GDM1 (cell line): ENCODE measurements at places on chromosomes 1 and 21.

GRCh38 chr1:198534548-198535418 is 5.7 kb downstream of the ATP6V1G3 start:
- DNase-seq, result no peak

- DNase-seq, result no peak
Observed at GRCh38 chr1:32184650-32185049, 5.2 kb downstream of the TXLNA start.

DNA sequence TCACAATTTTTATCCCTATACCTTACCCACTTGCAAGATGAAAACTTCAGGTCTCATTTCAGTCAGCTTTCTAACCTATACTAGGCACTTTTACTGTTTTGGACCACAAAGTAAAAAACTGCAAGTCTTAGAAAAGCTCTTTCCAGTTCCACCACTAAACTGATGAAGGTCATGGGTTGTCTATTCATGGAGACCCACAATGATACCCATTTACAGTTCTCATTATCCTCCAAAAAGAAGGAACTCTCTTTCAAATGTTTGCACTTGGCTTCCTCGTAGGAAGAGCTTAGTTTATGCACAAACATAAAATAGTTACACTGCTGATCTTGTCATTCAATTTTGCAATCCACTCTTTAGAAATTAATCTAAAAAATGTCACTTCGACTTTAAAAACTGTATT is 9.3 kb downstream of the ZNF281 start:
- DNase-seq, result no peak

DNA sequence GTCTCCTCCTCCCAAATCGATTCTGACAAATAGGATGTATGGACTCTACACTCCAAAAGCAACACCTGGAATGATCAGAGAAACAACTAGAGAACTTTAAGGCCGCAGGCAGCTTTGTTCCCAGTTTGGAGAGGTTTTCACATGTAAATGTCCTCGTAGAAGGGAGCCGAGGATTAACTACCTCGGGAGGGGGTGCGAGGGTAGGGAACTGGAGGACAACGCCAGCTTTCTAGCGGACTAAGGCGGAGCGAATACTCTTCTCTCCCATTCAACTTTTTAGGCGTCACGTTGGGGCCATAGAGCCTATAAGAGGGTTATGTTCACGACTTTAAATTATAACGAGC is 1.2 kb downstream of the SCAF4 start:
- DNase-seq, result no peak

- DNase-seq, result no peak
Observed at GRCh38 chr1:174344162-174344561, 103.6 kb upstream of the GPR52 start.

- no peak for DNase-seq
Observed at GRCh38 chr1:143694085-143694484, 277.7 kb downstream of the FAM72C start.

DNA sequence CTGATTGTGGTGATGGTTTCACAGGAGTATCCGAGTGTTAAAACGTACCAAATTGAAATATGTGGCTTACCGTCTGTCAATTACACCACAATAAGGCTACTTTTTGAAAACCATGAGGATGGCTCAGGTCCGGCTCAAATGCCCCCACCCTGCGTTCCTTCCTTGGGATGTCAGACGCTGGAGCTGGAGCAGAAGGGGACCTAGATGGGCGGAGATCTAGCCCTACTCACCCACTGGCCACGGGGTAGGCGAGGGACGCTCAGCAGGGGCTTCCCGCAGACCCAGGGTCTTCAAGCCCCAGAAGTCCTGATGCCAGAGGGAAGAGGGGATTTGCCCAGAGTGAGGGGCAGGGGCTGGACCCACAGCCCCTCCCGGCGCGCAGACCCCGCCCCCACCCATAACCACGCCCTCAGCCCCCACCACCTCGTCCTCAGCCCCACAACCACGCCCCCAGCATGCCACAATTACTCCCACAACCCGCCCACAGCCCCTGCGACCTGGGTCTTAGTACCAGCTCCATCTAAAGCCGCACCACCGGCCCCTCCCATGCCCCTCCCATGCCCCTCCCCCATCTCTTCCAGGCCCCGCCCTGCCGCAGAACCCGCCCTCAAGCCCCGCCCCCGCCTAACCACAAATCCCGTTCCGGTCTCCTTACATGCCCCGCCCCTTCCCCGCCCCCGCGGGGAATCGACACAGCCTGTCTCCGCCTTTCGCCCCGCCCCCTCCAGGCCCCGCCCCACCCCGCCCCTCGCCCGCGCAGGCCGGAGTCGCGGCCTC is at the start of gene LRRC3:
LRRC3 (plus strand) TSS at position 764 of the 777 bp plus-strand sequence. CDS start 1,135 bp downstream, outside the sequence.
- peak; percentile 72 for DNase-seq

- DNase-seq, result no peak
Observed at GRCh38 chr1:7488475-7488842, 282.6 kb upstream of the VAMP3 start.

GRCh38 chr1:164720440-164721227 is 161.7 kb downstream of the PBX1 start:
- no peak for DNase-seq

DNA sequence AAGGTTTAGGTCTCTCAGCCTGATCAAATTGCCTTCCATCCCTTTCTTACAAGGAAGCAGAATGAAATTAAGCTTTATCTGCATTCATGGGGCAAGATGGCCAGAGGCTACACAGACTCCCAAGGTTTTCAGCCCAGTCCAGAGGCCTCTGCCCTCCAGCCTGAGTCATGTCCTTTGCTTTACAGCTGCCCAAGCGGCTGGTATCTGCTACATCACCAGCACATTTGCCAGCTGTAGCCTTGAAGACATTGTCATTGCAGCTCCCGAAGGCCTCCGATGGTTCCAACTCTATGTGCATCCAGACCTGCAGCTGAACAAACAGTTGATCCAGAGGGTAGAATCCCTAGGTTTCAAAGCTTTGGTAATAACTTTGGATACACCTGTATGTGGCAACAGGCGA is 16.0 kb downstream of the HAO2 start:
- no peak for DNase-seq

DNA sequence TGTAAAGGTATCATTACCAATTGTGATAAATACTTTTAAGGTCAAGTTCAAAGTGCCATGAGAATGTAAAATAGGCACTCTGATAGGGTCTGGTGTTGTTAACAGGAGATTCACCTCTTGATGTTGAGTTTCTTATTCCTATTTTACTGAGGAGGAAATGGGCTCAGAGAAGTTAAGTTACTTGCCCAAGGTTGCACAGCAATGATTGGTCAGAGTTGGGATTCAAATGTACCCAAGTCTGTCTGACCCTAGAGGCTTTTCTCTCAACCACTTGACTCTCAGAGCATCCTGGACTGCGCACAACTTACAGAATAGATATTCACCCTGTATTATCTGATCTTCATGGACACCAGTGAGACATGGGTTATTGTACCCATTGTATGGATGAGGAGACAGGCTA is 33.9 kb downstream of the SOX13 start:
- DNase-seq, result no peak

GRCh38 chr1:194056169-194056568 is 869.8 kb upstream of the B3GALT2 start:
- DNase-seq, result no peak

GRCh38 chr1:61087571-61087970 is 5.2 kb downstream of the NFIA start:
- no peak for DNase-seq

- no peak for DNase-seq
Observed at GRCh38 chr1:245464290-245464689, 309.5 kb downstream of the KIF26B start.

- DNase-seq, result no peak
Observed at GRCh38 chr1:77824694-77825093, 45.2 kb downstream of the MIGA1 start.

- DNase-seq, result no peak
Observed at GRCh38 chr21:42513985-42514882, 582 bp downstream of the SLC37A1 start.

DNA sequence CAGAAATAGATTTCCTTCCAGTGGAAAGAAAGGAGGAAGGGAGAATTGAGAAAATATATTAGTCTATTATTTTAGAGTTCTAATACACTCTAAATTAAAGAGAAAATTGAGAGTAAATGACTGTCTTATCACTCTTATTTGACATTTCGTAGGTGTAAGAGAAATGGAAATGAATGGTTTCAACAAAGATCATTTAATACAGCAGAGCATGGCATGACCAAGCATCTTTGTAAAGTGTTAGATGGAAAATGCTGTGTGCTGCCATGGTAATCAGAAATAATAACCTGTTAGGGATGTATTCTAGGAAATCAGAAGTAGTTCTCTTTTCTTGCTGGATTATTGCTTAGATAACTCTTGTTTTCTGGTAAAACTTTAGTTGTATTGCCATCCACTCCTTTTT is 90.9 kb downstream of the GIPC2 start:
- no peak for DNase-seq

DNA sequence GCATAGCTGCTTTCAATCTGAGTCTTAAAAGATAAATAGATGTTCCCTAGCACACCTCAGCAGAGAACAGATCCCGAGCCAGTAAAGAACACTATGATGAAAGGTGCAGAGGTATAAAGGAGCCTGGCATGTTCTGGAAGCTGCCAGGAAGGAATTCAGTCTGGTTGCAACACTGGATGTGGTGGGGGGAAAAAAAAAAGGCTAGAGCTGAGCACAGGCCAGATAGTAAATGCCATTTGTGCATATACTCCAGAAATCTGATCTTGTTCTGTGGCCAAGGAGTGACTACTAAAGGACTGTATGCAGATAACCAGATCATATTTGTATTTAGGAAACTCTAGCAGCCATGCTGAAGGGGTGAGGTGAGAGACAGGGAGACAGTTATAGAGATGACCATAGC is 240.3 kb downstream of the VAV3 start:
- no peak for DNase-seq

DNA sequence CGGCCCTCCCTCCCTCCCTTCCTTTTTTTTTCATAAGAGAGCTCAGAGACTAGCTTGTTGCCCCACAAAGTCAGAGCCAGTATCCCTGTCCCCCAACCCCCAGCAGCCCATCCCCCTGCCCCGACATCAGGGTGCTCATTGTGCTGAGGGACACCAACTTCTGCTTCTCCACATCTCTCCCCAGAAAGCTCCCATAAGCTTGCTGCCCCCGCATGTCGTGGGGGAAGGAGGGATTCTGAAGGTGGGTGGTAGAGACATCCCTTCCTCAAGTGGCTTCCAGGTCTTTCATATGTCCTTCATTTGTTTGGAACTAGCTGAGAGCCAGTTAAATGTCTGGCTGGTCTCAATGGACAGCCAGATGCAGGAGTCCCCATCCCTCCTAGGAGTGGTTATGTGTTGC is 41.2 kb downstream of the RHBG start:
- DNase-seq, result no peak

DNA sequence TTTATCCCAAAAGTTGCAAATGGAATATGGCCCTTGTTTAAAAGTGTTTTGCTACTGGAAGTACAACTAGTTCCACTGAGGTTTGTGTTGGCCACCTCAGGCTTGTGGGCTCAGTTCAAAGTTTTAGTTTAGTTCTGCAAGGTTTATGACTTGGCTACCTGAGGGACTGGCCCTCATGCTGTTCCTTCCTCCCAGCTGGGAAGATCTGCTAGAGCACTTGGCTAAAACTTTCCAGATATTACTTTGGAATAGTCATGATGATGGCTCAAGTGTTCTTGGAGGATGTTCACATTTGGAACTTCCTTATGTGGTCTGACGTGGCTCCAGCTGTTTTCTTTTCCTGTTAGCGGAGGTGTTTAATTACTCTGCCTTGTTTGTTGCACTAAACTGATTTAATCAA is 110.2 kb upstream of the IVNS1ABP start:
- DNase-seq, result no peak

DNA sequence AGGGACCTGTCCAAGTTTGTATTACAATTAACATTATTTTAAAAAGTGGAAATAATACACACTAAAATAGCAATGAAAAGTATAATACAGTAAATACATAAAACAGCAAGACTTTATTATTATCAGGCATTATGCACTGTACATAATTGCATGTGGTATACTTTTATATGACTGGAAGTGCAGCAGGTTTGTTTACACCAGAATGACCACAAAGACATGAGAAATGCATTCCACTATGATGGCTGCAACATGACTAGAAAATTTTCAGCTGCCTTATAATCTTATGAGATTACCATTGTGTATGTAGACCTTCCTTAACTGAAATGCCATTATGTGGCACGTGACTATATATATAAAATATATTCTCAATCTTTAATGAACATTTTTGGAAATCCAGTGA is 1699.6 kb downstream of the KCNT2 start:
- DNase-seq, result no peak

DNA sequence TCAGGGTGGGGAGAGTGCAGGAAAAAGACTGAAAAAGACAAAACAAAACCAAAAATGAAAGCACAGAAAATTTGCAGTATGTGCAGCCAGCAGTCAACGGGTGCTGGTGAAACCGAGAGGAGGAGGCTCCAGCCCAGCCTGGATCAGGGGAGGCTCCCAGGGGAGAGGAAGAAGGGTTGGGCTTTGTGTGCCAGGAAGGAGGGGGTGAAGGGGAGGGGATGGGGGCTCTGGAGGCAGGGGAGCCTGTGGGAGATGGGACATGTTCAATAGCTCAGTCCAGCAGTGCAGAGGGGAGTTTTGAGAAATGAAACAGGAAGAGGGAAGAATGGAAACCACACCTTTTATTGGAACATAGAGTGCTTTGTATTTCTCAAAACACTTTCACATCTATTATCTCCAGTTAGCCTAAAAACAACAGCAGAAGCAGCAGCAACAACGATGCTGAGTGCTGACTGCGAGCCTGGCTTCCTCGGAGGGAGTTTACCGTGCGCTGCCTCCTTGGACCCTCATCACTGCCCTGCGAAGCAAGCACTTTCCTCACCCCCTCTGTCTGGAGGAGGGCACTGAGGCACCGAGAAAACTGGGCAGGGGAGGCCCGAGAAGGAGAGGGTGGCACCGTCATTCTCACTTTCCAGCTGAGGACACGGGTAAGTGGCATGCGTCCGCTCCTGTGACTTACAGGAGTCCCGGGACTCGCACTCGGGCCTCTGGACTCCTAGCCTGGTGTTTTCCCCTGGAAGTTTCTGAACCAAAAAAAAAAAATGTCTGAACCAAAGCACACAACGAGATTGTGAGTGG is 62.9 kb downstream of the MDM4 start:
- DNase-seq, result no peak

GRCh38 chr1:184283999-184284398 is 102.8 kb upstream of the C1orf21 start:
- no peak for DNase-seq

GRCh38 chr1:41333146-41333784 is 28.0 kb upstream of the FOXO6 start:
- no peak for DNase-seq

DNA sequence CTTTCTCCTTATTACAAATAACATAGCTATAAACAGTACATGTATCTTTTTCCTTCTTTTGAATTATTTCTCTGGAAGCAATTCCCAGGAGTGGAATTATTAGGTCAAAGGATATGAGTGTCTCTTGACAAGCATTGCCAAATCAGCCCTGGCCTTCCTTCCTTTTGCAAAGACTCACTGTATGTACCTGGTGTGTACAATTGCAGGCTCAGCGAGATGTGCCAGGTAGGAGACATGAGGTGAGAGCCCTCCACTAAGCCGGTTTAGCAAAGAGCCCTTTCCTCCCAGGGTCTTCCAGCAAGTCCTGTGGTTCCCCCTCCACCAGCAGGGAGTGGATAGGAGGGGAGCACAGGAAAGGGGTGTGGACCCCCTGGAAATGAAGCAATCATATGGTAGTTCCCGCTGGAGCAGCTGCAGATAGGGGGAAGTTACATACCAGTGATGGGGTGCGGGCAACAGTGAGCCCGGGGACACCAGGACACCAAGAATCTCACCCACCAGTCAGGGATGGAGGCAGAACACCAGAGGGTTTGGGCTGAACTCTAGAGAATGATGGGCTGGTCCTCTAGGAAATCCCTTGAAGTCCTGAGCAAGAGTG is 18.3 kb downstream of the RCSD1 start:
- DNase-seq, result no peak
